Hematopoietic multipotent progenitor cell treated with erythropoietin and hydrocortisone succinate and interleukin-3 and kit ligand, for 6 days (in vitro differentiated cells): ENCODE measurements at places on chromosomes 3 and 15.

DNA sequence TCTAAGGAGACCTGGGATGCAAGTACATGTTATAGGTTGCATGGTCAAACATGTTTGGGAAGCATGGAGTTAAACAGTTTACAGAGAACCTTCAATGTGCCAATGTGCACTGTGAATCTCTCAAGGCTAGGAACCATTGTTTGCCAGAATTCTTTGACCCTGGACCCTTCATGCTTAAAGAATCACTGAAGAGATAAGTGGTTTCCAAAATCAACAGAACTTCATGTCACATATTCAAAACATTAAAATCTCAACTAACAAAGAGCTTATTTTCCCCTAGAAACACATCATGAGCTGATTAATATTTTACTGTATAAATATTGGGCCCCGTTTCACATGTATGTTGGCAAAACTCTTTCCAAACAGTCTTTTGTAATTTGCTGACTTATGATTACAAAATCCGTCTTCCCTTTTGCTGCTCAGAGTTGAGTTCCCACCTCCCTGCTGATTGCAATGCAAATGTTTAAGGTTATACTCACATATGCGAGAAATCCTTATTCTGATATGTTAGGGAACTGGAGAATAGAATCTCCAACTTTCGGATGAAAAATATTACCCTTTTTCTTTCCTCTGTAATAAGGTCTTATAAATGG, 380.2 kb downstream of the DIPK2A start:
- no peak for DNase-seq

GRCh38 chr3:127226457-127226856, 33.5 kb downstream of the PRR23E start:
- DNase-seq, result no peak

GRCh38 chr15:94610069-94610468, 378.7 kb downstream of the MCTP2 start:
- DNase-seq, result no peak

- DNase-seq, result no peak
Measured at GRCh38 chr15:70920981-70921696, 28.5 kb downstream of the LRRC49 start.

GRCh38 chr3:168591587-168591986, 495.9 kb upstream of the GOLIM4 start:
- DNase-seq, result no peak

GRCh38 chr3:97793420-97794019, 28.3 kb upstream of the CRYBG3 start:
- DNase-seq, result peak; percentile 82
